ENCODE measurements at places on chromosomes 3 and 15.

GRCh38 chr15:27486051-27486450, 515.1 kb downstream of the GABRG3 start:
- no peak for DNase-seq

GRCh38 chr15:66288551-66289185, 4.7 kb upstream of the DIS3L start:
- DNase-seq: peak; percentile 1

GRCh38 chr3:34742151-34742550, 897.2 kb upstream of the ARPP21 start:
- DNase-seq: no peak

DNA sequence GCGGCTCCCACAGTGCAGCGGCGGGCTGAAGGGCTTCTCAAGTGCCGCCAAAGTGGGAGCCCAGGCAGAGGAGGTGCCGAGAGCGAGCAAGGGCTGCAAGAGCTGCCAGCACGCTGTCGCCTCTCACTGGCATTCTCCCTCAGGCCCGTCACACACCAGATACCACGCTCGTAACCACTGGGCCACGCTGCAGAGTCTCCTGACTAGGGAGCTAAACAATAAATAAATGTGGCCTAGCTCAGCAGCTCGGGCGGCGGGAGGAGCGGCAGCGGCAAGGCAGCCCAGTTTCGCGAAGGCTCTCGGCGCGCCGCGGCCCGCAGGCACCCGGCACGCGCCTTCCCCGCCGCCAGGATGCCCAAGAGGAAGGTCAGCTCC, 55.9 kb upstream of the FAM174B start:
- DNase-seq: no peak

DNA sequence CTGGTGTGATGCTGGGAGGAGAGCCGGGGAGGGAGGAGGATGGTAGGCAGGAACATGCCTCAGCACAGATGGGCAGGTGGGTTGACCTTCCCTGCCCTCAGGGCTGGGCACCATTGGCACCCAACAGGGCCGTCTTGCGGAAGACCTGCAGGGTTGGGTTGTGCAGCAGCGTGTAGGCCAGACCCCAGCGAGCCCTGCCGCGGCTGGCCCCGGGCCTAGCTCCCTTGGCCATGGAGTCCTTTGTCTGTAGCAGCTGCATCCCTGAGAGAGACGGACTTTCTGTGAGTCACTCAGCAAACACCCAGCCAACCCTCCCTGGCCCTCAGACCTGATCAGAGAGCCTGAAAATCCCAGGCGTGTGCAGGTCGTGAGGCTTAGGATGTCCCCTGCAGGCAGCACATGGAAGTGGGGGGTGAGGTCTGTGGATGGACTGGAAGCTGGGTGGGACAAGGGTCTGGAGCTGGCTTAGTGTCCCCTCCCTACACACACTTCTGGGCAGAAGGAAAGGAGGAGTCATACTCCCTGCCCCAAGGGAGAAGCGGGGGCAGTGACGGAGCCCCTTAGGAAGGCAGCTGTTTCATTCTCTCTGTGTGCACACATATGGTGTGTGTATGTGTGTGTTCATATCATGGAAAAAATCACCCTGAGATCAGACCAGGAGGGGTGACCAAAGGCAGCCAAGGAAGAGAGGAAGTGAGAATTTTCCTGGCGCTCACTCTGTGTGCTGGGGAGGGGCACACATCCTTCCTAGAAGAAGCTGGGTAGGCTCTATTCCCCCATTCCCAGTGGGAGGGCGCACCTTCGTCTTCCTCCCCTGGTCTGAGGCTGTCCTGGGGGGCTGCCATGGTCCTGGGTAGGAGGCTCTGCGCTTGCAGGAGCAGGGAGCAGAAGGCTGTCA, 6.7 kb downstream of the ISLR start:
- DNase-seq: peak; percentile 88

- no peak for DNase-seq
Measured at GRCh38 chr3:42701371-42702065, 1.1 kb downstream of the HHATL start.

- DNase-seq: peak; percentile 71
Measured at GRCh38 chr15:50996641-50997040, 88.2 kb downstream of the AP4E1 start.

DNA sequence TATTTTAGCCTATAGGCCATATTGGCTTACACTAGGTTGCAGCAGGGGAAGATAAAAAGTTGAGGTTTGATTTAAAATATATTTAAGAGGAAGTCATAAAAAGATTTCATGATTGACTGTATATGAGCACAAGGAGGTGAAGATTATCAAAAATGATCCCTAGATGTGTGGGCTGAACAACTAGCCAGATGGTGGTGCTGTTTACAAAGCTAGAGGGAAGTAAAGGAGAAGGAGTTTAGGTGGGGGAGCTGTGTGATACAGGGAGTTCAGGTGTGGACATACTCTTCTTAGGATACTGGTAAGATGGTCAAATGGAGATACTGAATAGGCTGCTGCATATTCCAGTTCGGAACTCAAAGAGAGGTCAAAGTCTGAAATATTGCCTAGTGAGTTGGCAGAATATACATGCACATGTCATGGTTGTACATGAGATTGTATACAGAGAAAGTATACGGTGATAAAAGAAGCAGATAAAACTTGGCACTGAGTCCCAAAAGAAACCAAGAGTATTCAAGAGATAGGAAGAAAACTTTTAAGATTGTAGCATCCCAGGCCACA, 727.8 kb downstream of the NLGN1 start:
- peak; percentile 50 for DNase-seq

DNA sequence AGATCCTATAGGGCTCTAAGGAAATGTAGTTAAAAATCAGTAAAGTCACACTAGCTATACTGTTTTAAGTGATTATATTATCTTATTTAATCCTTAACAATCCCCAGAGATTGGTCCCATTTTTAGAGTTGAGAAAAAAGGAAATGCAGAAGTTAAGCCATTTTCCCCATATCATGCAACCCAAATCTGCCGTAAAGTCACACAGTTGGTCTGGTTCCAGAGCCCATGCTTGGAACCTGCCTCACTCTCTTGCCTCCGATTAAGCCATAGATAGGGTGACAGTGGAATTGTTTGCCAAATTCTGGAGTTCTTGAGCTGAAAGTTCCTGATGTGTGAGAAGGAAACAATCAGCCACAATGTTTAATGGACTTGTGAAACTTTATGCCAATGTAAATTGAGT, 2.3 kb upstream of the P2RY13 start:
- DNase-seq: no peak

- DNase-seq: peak; percentile 76
Measured at GRCh38 chr3:154779571-154779970, 300.5 kb upstream of the MME start.

DNA sequence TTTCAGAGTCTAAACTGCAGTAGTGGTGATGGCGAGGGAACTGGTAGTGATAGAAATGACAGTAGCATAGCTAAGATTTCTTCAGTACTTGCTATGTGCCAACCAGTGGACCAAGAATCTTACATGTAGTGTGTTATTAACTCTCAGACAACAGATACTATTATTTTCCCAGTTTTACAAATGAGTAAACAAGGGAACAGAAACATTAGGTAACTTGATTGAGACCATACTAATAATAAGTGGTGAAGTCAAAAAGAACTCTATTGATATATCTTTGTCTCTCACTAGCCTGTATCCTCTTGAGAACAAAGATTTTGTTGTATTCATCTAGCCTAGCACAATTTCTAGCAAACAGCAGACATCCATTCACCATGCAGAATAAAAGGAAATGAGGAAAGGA, 250.1 kb downstream of the ZBTB20 start:
- DNase-seq: no peak

Data from astrocyte of the spinal cord (primary cell).